ENCODE measurements at places on chromosomes 11 and 22.

DNA sequence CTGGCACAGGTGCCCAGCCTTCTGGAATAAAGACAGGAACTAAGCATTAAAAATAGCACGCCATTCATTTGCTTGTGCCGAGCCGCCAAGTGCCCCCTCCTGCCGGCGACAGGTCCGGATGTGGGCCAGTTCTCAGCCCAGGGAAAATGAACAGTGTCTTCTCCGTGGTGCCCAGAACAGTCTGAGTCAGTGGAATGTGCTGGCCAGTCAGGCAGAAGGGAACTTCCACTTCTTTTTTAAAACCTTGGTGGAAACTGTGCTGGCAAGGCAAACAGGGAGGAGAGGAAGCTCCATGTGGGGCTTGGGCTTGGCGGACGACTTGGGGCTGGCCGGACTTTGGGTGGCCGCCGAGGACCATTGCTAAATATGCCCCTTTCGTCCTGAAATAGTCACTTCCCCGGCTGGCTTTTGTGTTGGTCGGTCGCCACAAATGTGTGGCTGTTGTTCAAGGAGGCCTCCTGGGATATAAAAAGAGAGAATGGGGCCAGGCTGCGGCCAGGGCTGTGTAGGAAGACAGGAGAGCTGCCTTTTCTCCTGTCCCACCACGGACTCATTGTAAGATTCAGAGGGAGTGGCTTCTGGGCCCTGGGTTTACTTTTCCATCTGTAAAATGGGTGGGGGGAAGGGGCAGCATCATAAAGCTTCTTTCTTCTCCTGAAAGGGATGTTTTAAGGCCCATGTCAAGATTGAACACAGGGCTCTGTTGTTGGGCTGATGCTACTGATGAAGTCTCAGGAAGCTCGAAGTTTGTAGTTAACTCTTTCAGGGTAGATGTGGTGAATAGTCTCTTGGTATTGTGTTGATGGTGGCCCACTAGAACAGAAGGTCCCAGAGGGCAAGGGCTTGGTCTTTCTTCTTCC lies 101.0 kb downstream of the PTPRJ start:
- no peak for DNase-seq

DNA sequence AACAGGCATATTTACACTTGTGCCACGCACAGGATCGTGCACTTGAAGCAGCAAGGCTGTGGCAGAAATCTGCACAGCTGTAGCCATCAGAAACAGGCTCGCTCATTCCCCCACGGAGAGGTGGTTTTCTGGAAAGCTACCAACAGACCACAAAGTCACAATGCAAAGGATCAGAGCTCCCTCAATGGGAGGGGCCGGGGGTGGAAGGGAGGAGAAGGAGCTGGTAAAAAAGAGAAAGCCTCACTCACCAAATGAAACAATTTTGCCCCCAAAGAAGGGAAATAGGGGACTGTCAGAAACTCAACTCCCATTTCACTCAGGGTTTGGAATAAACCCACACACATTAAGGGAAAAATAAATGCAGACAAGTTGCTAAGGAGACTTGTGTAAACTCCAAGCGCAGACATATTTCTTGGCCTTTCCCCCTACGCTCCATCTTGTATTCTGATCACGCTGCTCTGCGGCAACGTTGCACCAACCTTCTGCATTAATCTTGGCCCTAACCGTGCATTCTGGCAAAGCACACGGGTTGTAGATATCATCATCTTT lies 43.2 kb upstream of the BLID start:
- DNase-seq = no peak

- no peak for DNase-seq
Observed at GRCh38 chr11:132186699-132187098, 816.3 kb downstream of the NTM start.

GRCh38 chr11:45765107-45765668 lies 39.8 kb upstream of the SLC35C1 start:
- no peak for DNase-seq

DNA sequence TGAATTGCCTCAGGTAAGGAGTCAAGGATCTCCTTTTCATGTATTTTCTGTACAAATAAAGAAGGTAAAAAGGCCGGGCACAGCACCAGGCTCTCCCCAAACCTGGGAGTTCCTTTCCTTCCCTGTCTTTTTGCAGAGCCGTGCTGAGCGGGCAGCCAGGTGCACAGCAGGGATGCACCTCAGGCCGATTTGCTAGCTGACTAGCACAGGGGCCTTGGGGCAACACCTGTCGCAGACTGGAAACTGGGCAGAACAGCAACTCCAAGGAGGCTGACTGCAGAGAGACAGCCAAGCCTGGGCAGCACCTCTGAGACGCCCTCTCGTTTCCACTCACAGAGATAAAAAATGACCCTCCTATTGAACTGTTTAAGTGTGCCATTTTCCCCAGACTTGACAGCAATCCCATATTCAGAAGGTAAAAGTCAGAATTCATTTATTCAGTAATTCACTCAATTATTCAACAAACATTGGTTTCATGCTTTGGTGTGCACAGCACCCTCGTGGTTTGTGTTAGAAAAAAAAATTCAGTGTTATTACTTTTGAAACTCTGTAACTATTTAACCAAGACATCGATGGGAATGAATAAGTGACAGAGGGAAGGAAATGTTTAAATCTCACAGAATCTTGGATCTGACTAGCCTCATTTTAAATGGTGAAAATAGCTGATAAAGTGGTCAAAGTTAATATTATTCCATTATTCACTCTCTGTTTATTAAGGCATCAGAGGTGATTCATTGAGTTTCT lies 120.9 kb downstream of the GALNT18 start:
- no peak for DNase-seq

DNA sequence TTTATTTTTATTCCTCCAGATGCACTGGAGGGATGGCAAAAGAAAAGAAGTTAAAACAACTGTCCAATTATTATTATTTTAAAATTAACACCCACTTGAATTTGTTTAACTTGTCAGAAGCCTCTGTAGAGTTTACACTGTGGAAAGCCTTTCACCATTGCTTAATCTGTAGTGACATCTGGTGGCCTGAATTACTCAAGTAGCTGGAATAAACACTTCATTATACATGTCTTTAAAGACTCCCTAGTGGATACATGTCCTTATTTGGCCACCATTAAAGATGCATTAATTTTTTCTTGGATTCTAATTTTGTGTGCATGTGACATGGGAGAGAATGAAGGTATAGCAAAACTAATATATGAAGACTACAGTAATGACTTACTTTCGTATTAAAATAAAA lies 1496.5 kb downstream of the FAM181B start:
- no peak for DNase-seq

DNA sequence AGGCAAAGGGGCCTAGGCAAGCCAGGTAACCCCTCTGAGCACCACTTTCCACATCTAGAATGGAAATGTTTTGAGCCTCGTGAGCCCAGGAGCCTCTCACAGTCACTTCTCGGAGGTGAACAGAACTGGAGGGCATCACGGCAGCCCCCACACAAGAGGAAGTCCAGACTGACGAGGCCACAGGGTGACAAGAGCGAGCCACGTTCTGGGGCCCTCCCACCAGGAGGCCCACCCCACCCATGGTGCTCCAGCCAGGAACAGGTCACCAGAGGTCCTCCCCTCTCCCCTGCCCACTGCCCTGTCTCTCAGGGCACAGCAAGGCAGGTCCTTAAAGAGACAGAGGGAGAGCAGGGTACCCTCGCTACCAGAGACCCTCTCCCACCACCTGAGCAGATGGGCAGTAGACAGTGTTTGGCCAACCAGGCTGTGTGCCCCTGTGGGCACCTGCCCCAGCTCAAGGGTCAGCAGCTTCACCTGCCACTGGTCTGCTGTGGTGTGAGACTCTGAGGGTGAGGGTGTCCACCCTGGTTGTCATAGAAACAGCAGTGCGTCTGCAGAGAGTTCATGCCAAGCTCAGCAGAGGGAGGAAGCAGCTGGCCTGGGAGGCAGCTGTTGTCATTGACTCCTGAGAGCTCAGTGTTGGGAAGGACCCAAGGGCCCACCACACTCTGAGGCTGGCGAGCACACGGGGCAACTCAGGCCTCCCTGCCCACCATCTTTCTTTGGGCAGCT lies 31.4 kb downstream of the RSPH14 start:
- no peak for DNase-seq

- DNase-seq = no peak
Observed at GRCh38 chr11:77084581-77085191, 17.9 kb downstream of the CAPN5 start.

DNA sequence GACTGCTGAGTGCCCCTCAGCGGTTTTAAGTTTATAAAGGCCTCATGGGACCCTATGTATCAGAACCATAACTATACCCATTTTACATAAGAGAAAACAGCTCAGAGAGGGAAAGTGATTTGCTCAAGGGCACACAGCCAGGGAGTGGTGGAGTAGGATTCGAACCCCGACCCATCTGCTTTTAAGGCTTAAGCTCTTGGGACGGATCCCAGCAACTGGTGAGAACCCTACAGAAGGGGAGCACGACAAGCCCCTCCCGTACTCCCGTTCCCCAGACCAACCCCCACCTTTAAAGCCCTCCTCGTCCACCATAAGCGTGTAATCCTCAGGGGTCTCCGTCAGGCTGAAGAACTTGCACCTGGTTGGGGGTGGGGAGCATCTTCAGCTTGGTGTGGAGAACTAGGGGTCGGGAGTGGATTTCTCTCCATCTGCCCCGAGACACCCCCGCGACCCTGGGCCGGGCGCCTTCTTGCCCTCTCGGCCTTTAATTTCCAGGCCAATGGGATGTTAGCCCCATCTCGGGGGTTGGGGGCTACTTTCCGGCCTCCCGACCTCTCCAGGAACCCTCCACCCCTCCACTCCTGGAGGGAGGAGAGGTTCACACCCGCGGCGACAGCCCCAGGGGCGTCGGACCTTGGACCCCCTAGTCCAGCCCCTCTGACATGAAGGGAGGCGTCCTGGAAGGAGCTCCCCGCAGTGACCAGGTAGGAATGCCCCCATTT lies 725 bp downstream of the CASTOR1 start:
- DNase-seq = no peak

GRCh38 chr11:94128291-94128745 lies 323 bp upstream of the PANX1 start:
- no peak for DNase-seq

GRCh38 chr11:60455531-60456042 lies at the start of gene MS4A1:
Gene MS4A1 (plus strand): TSS chr11:60455847. CDS start chr11:60462375, 6,528 bp downstream.
- no peak for DNase-seq

DNA sequence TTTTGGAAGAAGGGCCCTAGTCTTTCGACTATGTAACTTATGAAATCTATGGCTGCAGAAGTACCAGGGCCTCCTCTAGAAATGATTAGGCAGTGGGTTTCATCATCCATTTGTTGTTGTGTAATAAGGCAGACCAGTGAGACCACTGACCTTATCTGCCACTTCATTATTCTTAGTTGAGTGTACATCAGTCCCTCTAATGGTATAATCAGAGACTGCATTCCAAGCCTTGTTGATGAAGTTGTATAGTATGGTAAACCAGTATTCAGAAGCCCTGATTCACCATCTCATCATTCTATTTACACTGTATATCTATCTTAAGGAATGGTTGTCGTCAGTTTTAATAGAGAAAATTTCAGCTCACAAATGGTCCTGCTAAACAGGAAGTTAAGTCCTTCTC lies 32.2 kb upstream of the GRIA4 start:
- DNase-seq = no peak

- no peak for DNase-seq
Observed at GRCh38 chr11:61847914-61848581, 19.9 kb downstream of the FADS2 start.

- no peak for DNase-seq
Observed at GRCh38 chr22:44737406-44738346, 14.7 kb upstream of the ARHGAP8 start.

GRCh38 chr11:134228625-134229024 lies 4.2 kb downstream of the VPS26B start:
- no peak for DNase-seq

- DNase-seq = no peak
Observed at GRCh38 chr11:74725701-74726100, 5.5 kb downstream of the CHRDL2 start.

- no peak for DNase-seq
Observed at GRCh38 chr22:35219012-35219411, 38.3 kb upstream of the HMGXB4 start.

DNA sequence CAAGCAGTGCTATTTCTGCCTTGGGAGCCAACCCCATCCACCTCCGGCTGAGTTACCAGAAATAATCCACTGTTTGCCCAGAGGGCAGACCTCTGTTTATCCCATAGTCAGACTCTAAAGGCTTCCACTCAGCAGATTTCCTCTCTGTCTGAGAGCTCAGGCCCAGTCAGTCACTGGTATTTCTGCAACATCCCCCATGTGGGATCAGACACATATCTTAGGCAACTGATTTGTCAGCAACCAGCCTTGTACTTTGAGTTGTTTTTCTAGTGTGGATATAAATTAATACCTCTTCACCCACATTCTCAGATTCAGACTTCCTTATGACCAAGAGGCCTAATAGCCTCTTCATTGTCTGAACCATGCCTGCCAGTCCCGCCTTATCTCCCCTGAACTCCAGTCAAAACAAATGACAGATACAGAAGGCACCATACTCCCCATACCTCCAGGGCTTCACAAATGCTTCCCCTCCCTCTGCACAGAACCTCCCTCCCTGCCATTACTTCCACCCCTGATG lies 193.6 kb downstream of the FAM76B start:
- no peak for DNase-seq

GRCh38 chr11:7523416-7524210 lies 9.8 kb downstream of the PPFIBP2 start:
- DNase-seq = no peak

DNA sequence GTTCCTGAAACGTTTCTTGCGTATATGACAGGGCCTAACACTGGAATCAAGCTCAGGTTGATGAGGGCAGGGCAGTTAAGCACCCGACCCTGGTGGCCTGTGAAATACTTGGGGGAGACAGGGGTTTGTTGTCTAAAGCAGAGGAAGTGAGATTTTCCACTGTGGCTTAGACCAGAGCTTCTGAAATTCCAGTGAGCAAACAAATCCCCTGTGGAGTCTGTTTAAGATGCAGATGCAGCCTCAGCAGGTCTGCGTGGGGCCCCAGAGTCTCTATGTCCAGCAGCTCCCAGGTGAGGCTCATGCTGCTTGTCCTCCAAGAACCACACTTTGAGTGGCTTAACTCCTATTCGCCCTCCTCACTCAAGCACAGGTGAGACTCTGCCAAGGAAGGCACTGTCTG lies 39.1 kb upstream of the PRAME start:
- DNase-seq = no peak

- no peak for DNase-seq
Observed at GRCh38 chr11:69002110-69002569, 10.9 kb downstream of the MRGPRF start.

DNA sequence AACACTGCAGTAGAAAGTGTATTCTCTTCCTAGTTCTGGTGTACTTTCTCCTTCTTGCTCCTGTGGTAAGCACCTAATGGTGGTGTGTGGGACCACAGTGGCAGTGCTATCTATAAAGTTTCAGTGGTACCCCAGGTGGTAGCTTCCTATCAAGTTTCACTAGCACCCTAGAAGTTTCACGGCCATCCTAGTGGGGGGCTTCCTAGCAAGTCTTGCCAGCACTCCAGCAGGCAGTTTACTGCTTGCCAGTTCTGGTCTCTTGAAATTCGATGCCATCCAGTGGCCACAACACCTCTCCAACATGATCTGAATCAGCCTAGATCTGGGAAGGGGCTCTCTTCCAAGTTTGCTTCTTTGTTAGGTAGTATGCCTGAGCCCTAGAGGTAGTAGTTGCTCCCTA lies 229.6 kb downstream of the SWAP70 start:
- DNase-seq = no peak

GRCh38 chr11:69353696-69354544 lies 60.0 kb downstream of the MYEOV start:
- no peak for DNase-seq

GRCh38 chr11:60265373-60266214 lies 14.9 kb upstream of the MS4A4A start:
- no peak for DNase-seq

- DNase-seq = no peak
Observed at GRCh38 chr11:111335549-111335948, 37.2 kb downstream of the POU2AF3 start.

GRCh38 chr22:38843657-38844314 lies at the start of gene NPTXR:
Gene NPTXR (minus strand): TSS chr22:38844028.
- DNase-seq = peak; percentile 72

GRCh38 chr11:6413791-6414201 lies 5.1 kb downstream of the APBB1 start:
- DNase-seq = no peak

Measured in substantia nigra (tissue), 51 donors.